ENCODE measurements at places on chromosomes 12 and 14. TPM values are rescaled to one million over a fixed set of nuclear protein-coding genes. Genes with fewer than 3 reads are reported as not detected.
A peak's percentile ranks its signal among the peaks of the same experiment; 100 is the strongest.

DNA sequence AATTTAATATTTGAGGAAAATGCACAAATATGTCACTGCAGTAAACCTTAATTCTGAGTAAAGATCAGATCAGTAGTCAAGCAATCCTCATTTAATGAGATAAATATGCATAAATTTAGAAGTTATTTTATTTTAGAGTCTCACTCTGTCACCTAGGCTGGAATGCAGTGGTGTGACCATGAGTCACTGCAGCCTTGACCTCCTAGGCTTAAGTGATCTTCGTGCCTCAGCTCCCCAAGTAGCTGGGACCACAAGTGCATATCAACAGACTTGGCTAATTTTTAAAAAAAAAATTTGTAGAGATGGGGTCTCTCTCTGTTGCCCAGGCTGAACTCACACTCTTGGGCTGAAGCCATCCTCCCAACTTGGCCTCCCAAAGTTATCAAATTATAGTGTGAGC is 41.3 kb downstream of the LMO3 start:
- DNase-seq: no peak

DNA sequence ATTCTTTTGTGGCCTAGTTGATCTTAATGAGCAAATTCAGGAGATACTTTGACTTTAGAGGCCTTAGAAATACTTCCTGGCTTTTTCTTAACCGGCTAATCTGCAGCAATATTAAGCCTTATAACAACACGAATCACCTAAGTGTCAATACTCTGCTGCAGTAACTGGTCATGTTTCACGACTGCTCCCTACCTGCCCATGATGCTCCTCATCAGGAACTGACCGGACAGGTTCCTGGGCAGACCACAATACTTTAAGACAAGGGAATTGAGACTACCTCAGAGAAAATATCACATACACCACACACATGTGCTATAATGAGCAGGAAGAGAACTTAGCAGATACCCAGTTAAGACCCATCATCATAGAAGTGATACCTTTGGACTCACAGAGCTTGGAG is 211.9 kb upstream of the BMP4 start:
- DNase-seq: no peak

- peak; percentile 43 for DNase-seq
These were observed 14.3 kb downstream of the CFL2 start for GRCh38 chr14:34699873-34700621.

GRCh38 chr14:99324291-99324690 is 52.3 kb upstream of the BCL11B start:
- DNase-seq: no peak

IL22 gene
- polyA plus RNA-seq: not detected
